NCI-H2171 treated with DMSO at 0.1 percent for 48 hours (cell line): ENCODE measurements at places on chromosomes 4 and X.

DNA sequence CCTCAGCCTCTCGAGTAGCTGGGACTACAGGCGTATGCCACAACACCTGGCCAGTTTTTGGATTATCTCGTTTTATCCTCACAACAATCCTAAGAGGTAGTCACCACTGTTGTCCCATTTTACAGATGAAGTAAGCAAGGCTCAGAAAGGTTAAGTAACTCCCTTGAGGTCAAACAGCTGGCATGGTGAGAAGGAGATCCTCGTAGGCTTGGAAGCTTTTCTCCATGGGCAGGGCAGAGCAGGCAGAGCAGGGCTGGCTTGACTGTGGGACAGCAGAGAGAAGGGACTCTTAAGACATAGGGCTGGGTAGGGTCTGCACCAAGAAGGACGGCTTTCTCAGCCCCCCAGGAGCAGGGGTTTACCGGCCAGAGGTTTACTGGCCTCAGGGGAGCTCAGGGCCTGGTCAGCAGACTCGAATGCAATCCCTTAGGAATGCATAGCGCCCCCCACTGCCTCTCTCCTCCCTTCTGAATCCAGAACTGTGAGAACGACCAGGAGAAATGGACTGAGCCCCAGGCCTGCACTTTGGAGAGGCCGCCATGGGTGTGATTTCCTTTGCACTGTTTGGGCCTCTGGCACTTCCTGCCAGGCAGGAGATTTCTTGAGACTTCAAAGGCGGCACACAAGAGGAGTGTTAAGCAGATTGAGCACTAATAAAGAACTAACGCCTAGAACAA lies 14.0 kb upstream of the CDKN2AIP start:
- DNase-seq, result no peak

DNA sequence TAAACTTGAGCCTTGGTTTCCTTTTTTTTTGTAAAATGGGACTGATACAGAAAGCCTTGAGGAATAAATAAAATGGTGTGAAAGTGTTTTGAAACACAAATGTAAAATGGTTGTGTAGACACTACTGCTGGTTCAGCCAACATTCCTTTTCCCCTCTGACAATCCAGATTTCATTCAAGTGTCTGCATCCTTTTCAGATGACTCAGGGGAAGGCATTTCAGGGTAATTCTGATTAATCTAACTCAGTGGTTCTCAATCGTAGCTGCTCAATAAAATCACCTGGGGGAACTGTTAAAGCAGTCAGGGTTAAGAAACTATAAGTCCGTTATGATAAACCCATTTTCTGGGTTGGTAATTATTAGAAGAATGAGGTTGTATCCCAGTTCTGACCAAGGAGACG lies 4.6 kb downstream of the ARHGAP10 start:
- DNase-seq, result no peak

DNA sequence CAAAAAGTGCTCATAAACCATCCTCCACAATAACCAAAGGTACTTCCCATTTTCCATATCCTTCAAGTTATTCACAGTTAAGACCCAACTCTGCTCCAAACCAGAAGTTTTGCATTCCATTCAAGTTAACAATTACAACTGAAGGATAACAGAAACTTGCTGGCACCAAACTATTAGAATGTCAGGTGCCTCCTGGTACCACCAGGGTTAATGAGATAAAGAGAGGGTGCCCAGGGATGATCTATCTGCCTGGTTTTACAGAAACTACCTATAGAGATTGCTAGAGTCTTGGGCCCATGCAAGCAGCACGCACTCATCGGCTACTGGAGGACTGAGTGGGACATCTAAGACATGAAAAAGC lies 114.6 kb downstream of the RBM47 start:
- no peak for DNase-seq

DNA sequence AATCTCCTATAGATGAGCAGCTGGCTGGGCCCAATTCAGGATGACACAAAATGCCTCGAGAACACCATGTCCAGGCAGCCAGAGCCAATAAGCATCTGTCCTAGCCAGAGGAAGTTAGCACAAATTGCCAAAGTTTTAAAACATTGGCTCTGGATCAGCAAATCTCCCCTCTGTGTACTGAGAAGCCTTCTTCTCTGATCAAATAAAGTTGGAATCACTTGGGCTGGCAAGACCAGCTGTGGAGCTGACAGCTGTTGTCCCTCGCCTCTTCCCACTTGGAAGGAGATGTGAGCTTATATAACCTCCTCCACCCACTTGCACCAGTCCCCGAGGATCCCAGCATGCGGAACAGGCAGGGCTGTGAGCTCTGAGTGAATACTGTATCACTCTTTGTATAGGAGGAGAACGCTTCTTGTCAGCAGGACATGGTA lies 183.9 kb downstream of the OPHN1 start:
- DNase-seq, result no peak

DNA sequence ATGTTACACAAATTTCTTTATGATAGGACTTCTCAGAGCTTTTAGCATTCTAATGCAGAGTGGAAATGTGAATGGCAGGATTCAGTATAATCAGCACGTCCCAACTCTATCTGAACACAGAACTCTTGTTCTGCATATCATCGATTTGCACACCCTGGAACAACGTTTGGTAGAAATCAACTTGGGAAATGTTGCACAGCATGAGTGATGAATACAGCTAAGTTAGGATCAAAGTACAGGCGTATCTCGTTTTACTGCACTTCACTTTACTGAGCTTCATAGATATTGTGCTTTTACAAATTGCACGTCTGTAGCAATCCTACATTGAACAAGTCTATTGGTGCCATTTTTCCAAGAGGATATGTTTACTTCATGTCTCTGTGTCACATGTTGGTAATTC lies 70.8 kb downstream of the SMARCA1 start:
- DNase-seq, result no peak

DNA sequence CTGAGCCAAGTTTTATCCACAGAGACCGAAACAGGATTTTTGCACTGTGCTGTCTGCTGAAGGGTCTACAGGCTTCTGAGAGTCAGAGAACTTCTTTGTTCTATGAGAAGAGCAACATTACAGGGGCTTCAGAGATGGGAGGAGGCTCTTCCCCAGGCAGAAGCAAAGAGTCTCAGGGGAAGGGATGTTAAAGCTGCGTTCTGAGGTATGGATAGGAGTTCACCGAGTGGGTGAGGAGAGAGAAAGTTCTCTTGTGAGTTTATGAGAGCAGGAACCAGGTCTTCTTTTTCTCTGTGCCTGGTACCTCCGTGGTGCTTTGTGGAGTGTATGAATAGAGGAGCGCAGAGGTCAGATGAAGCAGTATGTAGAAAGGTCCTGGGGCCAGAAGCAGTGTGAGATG lies 155.1 kb downstream of the PDGFRA start:
- no peak for DNase-seq
